Thoracic aorta (tissue), 2 donors: ENCODE measurements at places on chromosomes 2 and 18.

DNA sequence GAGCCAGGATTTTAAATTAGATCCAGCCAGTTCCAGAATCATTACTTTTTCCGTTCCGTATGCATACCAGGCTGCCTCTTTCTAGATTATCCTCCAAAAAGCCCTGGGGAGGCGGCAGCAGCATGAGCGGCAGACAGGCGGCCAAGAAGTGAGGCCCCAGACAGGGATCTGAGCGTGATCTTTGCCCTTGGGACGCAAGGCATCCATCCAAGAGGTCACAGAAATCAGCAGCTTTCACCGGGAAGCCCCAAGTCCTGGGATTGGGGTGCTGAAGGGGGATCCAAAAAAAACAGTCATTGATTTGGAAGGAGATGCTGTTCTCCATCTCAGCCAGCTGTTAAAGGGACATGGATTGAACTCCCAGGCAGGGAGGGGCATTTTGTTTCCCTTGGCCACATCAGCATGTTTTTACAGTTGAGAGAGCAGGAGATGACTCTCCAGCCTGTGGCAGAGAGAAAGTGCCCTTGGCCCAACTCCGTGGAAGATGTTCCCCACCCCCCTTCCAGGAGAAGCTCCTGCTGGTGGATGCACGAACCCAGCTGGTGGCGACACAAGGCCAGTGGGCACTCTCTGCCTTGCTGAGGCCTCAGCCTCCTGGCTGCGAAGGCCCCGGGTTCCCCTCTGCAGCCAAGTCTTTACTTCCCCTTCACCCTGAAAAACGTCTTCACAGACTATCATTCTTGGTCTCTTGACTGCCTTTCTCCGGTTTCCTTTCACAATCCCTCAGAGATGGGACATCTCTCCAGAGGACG is 265.6 kb downstream of the ANAPC1 start:
- H3K27me3 ChIP-seq: no peaks in the 10 kb centered on the region
- peak overlapping the region; percentile 18 for H3K4me3 ChIP-seq
- H3K27ac ChIP-seq: peak overlapping the region; percentile 75
- no peak for DNase-seq

GRCh38 chr18:2040279-2040678 is 531.0 kb downstream of the METTL4 start:
- H3K27ac ChIP-seq: no peak overlapping the region
- H3K36me3 ChIP-seq: no peaks in the 10 kb centered on the region
- no peaks in the 10 kb centered on the region for H3K4me1 ChIP-seq
- H3K4me3 ChIP-seq: no peak overlapping the region

DNA sequence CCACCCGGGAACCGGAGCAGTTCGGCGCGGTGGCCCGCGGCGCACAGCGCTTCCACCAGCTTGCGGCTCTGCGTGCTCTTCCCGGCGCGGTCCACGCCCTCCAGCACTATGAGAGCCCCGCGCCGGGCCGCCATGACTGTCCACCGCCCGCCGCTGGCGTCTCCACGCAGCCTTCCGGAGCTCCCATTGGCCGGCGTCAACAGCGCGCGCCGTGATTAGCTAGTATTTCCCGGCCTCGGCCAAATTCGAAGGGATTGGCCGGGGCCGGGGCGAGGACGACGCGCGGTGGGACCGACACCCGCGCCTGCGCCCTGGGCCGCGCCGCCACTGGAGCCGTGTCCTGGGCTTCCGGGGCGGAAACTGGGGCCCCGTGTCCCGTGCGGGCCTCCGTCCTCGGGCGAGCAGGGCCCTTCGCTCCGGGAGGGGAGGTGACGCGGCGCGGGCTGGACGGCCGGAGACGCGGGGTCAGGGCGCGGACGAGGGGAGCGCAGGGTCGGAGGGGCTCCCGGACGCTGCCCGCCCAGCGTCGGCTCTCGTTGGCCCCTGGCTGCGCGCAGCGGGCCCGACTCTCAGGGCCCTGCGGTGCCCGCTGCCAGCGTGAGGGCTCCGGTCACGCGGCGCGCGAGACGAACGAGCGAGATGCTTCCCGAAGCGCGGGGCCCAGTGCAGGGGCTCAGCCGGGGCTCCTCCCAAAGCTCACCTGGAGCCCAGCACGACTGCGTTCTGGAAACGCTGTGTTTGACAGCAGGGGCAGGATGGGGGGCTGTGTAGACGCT is at the start of gene DTYMK:
TSS of gene DTYMK (minus strand) at position 166 of the 776 bp plus-strand sequence. CDS start at position 134, 32 bp downstream.
- H3K4me3 ChIP-seq: peak within 1 kb of the TSS; percentile 100
- H3K27ac ChIP-seq: peak within 1 kb of the TSS; percentile 87
- no peaks in the 10 kb centered on the region for H3K27me3 ChIP-seq
- peak; percentile 77 for DNase-seq

DNA sequence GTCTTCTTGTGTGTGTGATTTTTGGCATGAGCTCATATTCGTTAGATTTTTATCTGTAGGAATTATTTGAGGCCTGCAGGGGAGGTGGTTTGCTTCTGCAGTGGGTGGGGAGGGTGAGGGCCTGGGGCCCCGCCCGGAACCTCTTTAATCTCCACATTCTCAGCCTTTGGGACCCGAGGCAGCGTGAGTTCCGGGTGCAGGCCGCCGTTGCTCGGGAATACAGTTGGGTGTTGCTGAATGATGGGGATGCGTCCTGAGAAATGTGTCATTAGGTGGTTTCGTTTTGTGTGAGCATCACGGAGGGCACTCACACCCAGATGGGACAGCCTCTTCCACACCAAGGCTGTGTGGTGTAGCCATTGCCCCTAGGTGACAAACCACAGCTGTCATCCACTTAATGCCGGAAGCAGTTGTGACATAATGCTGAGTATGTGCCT is 13.7 kb upstream of the GAL3ST2 start:
- peaks cover 16% of the 10 kb centered on the region for H3K36me3 ChIP-seq
- DNase-seq: no peak
- no peaks in the 10 kb centered on the region for H3K4me1 ChIP-seq
- H3K4me3 ChIP-seq: no peak overlapping the region

GRCh38 chr2:63053081-63053888 is 2.7 kb downstream of the OTX1 start:
- no peak overlapping the region for H3K27ac ChIP-seq
- peaks cover 32% of the 10 kb centered on the region for H3K4me1 ChIP-seq
- DNase-seq: no peak
- peak overlapping the region; percentile 60 for H3K4me3 ChIP-seq
- H3K27me3 ChIP-seq: peaks cover 45% of the 10 kb centered on the region
- no peaks in the 10 kb centered on the region for H3K36me3 ChIP-seq

GRCh38 chr2:11955314-11955713 is 208.9 kb downstream of the LPIN1 start:
- H3K4me1 ChIP-seq: no peaks in the 10 kb centered on the region
- DNase-seq: no peak

DNA sequence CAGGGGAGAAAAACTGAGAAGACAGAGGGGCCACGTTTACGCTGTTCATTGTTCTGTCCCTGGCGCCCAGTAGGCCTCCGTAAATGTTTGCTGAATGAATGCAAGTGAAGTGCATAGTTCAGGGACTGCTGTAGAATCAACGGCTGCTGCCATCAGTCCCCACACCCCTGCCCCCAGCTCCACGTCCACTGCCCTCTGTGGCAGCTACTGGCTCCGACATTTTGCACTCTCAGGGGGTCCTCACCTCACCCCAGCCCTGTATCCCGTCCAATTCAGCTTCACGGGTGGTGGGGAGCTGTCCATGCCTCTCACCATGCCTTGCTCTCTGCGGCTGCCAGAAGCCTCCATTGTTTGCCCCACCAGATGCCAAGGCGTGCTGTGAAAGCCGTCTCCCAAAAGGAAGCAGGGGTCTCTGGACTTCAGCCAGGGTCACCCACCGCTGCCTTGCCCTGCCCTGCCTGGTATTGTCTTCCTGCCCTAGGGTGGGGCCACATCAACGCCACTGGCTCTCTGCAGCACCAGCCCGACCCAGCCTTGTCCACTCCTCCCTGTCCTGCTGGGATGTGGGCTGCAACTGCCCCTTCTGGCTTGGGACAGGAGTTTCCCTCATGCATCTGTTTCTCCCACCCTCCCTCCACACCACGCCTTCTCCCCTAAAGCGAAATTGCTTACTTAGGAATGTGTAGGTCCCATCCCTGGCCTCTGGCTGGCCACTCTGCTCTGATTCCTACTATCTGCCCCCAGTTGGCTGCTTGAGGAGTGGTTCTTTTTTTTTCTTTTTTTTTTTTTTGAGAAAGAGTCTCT is 86.0 kb downstream of the RHOB start:
- H3K4me3 ChIP-seq: no peak overlapping the region
- H3K27me3 ChIP-seq: no peaks in the 10 kb centered on the region
- peaks cover 24% of the 10 kb centered on the region for H3K4me1 ChIP-seq
- H3K36me3 ChIP-seq: no peaks in the 10 kb centered on the region
- H3K27ac ChIP-seq: no peak overlapping the region

GRCh38 chr2:234977228-234977679 is 25.4 kb downstream of the SH3BP4 start:
- H3K27me3 ChIP-seq: no peaks in the 10 kb centered on the region
- DNase-seq: no peak
- H3K27ac ChIP-seq: no peak overlapping the region

DNA sequence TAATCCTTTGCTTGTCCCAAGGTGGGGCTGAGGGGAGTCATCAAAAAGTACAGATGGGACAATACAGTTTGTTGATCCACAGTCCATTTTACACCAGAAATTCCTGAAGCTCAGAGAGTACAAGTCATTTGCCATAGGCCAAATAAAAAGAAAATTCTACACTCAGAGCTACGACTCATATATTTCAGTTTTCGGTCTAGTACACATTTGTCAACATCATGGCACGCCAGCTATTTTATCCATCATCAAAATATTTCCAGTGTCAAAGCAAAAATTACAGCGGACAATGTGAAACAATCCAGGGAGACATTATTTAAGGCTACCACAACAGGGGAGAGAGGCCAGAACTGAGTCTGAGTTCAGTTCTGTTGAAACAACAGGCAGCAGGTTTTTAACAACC is 587.5 kb upstream of the DSEL start:
- no peak for DNase-seq
- no peaks in the 10 kb centered on the region for H3K4me1 ChIP-seq
- H3K36me3 ChIP-seq: no peaks in the 10 kb centered on the region
- no peak overlapping the region for H3K27ac ChIP-seq
- no peaks in the 10 kb centered on the region for H3K27me3 ChIP-seq
- H3K4me3 ChIP-seq: no peak overlapping the region

- H3K27ac ChIP-seq: no peak overlapping the region
- no peak for DNase-seq
- peaks cover 27% of the 10 kb centered on the region for H3K4me1 ChIP-seq
- H3K4me3 ChIP-seq: no peak overlapping the region
Measured at GRCh38 chr18:902229-902628, 2.4 kb upstream of the ADCYAP1 start.

DNA sequence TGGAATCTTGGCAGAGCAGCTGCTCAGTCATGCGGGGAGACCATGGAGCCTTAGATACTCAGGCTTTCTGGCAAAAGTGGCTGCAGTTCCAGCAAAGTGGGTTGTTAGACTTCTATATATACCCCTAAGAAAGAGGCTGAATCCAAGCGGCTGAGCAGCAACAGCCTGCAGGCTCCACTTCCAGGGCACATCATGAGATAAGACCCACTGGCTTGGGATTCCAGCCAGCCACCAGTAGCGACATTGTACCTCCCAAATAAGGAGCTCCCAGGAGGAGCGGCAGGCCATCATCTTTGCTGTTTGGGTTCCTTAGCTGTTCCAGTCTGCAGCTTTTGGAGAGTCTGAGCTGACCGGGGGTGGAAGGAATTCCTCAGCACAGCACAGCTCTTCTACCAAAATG is 150.3 kb upstream of the ST6GAL2 start:
- no peak overlapping the region for H3K4me3 ChIP-seq
- H3K27ac ChIP-seq: no peak overlapping the region
- no peaks in the 10 kb centered on the region for H3K36me3 ChIP-seq
- no peaks in the 10 kb centered on the region for H3K4me1 ChIP-seq
- DNase-seq: no peak

GRCh38 chr2:183408562-183408961 is 284.3 kb downstream of the NUP35 start:
- no peaks in the 10 kb centered on the region for H3K36me3 ChIP-seq
- H3K27ac ChIP-seq: no peak overlapping the region
- no peaks in the 10 kb centered on the region for H3K4me1 ChIP-seq
- H3K4me3 ChIP-seq: no peak overlapping the region
- no peak for DNase-seq
- H3K27me3 ChIP-seq: no peaks in the 10 kb centered on the region

DNA sequence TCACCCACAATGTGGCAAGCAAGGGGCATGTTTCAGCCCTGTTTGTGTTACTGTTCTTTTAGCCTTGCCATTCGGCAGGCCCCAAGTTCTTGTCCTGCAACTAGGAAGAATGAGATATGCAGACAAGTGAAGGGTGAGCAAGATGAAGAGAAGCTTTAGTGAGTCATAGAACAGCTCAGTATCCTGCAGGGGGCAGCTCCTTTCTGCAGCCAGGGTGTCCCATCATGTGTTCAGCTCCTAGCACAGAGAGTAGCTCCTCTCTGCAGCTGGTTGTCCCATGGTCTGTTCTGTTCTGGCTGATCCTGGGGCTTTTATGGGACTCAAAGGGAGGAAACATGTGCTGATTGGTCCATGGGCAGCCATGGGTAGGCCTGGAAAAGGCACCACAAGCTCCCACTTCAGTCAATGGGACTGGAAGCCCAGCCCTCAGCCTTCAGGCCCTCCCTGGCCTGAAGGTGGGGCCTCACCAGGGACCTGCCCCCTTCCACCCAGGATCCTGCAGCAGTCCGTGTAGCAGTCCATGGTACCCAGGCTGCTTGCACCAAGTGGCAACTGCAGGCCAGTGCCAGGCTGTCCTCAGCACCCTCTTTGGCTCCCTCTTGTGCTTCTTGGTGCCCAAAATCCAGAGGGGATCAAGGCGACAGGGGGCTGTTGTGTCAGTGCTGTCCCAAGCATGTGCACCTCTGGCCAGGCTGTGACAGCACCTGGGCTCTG is 326.4 kb downstream of the NR4A2 start:
- H3K4me3 ChIP-seq: no peak overlapping the region
- H3K4me1 ChIP-seq: no peaks in the 10 kb centered on the region
- no peak for DNase-seq
- H3K27ac ChIP-seq: no peak overlapping the region
- H3K36me3 ChIP-seq: no peaks in the 10 kb centered on the region

DNA sequence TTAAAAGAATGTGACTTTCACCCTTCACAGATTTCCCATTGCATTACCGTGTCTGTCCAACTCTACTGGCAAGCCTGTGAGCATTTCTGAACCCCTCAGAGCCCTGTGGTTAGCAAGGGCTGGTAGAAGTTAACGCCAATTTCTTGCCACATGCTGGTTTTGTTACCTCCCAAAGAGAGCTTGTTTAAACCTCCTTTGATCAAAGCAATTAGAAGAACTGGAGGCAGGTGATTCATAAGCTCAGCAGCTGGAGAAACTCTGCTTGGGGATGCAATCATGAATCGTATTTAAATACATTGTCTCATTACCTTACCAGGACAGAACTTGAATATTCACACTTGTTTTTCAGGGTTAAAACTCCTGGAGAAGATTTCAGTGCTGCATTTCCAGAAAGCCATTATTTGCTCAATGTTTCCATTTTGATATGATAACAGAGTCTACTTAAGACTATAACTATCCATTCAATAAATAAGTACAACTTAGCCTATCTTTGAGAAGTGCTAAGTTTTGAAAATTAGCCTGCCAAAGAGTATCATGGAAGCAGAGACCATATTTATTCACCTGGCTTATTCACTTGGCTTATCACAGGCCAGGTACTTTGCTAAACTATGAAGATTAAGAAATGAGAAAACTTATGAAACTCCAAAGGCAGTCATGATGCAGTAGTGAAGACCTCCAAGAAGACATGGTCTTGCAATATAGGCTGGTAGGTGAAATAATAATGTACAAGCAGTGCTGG is 292.8 kb downstream of the INSIG2 start:
- no peaks in the 10 kb centered on the region for H3K4me1 ChIP-seq
- H3K4me3 ChIP-seq: no peak overlapping the region
- no peak for DNase-seq
